ENCODE measurements at places on chromosomes 11 and 22.

- DNase-seq = no peak
These were observed 74.3 kb downstream of the RTL6 start for GRCh38 chr22:44423556-44424358.

GRCh38 chr11:122843281-122844141 lies 5.2 kb downstream of the CRTAM start:
- no peak for DNase-seq

- peak; percentile 7 for DNase-seq
These were observed 88.6 kb upstream of the RCN1 start for GRCh38 chr11:32002311-32002710.

GRCh38 chr22:40033586-40034380 lies 39.0 kb downstream of the FAM83F start:
- no peak for DNase-seq

- DNase-seq = no peak
These were observed 3.2 kb upstream of the AP1B1 start for GRCh38 chr22:29391546-29391945.

GRCh38 chr22:19691721-19692341 lies 22.5 kb upstream of the SEPTIN5 start:
- no peak for DNase-seq

GRCh38 chr11:31433851-31434250 lies 64.2 kb downstream of the DNAJC24 start:
- no peak for DNase-seq

GRCh38 chr11:16883174-16883573 lies 131.0 kb downstream of the PLEKHA7 start:
- no peak for DNase-seq

DNA sequence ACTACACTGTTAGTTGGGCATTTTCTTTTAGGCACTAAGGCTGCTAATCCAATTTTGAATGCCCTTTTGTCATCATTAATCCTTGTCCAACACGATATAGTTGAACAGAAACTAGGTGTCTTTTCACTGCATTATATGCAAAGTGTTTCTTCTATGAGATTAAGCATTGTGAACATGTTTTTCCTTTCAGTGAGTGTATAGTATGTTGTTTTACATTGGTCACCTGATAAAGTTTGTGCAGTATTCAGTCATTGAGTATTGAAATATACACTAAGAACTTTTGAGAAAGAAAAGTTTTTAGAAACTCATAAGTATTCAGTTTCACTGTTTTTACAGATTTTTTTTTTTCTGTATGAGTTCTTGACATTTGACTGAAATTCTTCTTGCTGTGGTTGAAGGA lies 59.0 kb downstream of the ZC3H12C start:
- DNase-seq = no peak

DNA sequence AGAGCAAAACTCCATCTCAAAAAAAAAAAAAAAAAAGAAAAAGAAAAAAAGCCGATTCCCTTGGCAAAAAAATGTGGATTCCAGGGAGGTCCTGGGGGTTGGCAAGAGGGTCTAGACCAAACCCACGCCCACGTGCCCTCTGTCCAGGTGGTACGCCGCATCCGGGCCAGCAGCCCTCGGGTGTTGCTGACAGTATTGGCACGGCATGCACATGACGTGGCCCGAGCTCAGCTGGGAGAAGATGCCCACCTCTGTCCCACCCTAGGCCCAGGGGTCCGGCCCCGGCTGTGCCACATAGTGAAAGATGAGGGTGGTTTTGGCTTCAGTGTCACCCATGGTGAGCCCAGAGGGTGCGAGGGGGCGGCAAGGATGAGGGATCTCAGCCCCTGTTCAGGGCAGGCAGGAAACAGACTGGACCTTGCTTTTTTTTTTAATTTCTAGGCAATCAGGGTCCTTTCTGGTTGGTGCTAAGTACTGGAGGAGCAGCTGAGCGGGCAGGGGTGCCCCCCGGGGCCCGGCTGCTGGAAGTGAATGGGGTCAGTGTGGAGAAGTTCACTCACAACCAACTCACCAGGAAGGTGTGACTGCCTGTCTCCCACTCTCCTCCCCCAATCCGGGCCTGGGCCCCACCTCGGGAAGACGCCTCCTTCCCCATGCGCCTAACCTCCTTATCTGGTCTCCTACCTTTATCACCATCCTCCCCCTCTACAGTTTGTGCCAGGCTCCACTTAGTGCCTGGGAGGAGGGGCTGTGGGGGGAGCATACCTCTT lies 2.0 kb downstream of the NHERF4 start:
- no peak for DNase-seq

GRCh38 chr22:19748139-19748538 lies 12.4 kb upstream of the TBX1 start:
- no peak for DNase-seq

- no peak for DNase-seq
These were observed 34.1 kb upstream of the APOL5 start for GRCh38 chr22:35683560-35683959.

DNA sequence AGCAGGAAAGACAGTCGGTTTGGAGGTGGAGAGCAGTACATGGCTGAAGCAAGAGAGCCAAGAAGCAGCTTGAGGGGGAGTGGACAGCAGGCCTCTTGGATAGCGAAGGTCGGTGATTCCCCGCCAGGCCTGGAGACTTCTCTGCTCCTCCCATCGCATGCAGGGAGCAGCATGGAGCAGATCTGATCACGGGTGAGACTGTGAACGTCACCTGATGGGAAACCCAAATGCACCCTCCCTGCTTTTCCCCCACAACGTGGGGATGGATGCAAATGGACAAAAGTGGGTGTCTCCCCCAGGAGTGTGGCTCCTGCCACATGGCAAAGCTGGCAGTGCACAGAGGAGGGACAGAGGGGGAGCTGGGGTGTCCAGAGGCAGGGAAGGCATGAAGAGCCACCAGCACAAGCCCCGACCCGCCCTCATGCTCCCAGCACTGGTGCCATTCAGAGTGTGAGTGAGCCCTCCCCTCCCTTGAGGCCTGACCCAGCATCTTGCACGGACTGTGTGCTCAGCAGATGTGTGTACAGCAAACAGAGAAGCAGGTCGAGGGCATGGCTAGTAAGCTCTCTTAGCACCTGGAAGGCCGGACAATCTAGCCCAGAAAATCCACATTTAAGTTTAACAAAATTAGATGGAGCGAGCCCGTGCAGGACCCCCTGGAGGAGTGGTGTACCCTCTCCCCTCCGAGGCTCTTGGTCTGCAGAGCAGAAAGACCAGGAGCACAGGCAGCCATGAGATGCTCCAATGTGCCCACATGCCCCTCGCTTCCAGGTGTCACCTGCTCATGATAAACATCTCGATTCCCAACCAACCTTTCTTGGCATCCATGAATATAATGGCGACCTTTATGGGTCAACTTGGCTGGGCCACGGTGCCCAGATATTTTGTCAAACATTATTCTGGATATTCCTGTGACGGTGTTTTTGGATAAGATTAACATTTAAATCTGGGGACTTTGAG lies 661.7 kb downstream of the TBC1D22A start:
- no peak for DNase-seq

DNA sequence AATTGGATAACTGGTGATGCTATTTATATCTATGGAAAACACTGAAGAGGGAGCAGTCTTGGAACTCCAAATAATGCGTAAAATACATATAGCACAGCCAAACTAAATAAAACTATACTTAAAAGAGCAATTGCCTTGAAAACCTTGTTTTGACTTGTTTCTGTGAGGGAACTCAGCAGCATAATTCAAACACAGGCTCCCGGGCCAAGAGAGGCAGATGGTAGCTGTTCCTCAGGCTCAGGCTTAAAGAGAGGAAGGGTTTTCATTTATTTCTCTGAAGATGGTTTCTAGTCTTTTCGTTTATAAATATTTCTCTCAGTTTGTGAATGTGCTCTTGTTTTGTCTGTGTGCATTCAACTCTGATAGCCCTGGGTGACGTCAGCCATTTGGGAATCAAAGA lies 82.4 kb downstream of the FANCF start:
- no peak for DNase-seq

DNA sequence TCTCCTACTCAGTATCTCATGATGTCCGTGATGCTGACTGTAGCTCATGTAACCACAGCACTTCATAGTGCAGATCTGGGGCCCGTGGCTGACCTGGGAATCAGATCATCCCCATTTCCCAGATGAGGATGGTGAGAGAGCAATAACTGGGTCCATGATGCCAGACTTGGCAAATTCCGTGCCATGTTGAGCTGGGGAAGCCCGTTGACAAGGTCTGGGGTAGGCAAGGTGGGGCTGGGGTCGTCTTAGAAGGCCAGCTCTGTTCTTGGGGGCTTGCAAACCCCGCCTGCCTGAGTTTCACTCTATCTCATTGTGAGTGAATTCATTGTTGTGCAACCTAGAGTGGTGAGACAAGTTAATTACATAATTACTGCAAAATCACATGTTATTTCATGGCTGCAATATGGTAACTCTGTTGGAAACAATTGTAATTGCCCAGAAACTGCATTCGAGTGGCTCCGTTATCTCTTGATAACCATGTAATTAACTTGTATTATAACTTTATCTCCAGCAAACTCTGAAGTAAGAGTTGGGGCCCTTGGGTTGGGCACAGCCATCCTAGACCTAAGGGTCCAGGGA lies 41.7 kb downstream of the LMO1 start:
- no peak for DNase-seq

DNA sequence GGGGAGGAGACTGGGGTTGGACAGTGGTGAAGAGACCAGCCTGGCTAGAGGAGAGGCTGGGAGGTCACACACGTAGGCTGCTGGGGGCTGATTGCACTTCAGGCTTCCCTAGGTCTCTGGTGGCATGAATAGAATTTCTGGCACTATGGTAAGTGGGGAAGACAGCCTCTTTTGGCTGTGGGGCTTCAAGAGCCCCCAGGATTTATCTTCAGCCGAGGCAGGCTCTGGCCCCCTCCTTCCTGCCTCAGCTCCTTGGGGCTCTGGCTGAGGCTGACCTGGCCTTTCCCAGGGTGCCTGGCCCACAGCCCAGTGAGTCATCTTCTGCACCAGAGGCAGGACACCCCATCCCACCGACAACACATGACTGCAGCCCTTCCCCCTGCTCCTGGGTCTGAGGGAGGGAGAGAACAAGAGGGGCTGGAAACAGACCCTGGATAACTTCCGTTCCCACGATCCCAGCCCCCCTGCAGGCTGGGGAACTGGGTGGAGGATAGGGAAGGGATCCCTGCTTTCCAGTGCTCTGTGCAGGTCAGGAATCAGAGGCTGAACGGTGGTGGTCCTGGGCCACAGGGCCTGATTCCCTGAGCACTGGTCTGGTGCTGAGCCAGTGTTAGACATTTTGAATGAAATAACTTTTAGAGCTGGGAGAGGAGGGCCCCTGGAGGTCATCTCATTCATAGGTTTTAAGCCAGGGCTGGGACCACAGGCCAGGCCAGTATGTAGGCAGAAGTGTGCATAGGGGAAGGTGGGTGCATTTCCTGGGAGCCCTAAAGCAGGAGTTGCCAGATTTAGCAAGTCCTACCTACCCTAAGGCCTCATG lies 26.5 kb downstream of the ARHGEF17 start:
- no peak for DNase-seq

DNA sequence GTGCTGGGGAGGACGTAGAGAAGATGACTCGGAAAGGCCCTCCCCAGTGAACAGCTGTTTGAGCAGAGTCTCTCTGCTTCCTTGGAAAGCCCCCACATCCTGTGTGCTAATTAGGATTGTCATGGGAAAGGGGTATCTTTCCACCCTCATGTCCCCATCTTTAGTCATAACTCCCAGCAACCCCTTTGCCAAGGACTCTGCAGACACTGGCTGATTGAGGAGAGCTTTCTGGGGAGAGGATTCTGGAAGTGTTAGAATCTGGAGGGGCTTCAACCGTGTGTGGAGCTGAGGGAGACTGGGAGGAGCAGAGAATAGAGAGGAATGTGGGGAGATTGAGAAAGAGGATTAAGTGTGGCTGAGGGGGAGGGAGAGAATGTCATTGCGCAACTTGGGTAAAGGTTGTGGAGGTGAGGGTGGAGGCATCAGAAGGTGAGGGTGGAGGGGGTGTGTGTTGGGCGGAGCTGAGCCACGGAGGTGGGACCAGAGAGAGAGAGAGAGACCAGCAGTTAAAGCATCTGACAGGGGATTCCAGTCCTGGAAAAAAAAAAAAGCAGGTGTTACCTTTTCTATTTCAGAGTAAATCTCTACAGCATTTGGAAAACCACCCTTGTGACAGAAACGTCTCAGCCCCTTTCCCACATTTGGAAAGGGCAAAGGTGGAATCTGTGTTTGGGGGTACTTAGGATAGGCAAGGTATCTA lies 2.2 kb downstream of the DTX4 start:
- no peak for DNase-seq

DNA sequence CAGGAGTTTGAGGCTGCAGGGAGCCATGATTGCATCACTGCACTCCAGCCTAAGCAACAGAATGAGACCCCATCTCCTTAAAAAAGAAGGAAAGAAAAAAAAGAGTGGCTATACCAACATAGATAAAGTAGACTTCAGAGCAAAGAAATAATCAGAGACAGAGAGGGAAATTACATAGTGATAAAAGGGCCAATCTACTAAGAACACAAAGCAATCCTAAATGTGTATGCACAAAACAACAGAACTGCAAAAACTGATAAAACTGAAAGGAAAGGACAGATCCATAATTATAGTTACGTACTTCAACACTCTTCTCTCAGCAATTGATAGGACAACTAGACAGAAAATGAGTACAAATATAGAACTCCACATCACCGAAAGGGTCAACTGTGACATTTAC lies 17.8 kb upstream of the OR2AT4 start:
- no peak for DNase-seq

- DNase-seq = no peak
These were observed 35.3 kb downstream of the MAP6 start for GRCh38 chr11:75633409-75634066.

- DNase-seq = no peak
These were observed 27.3 kb upstream of the TMEM41B start for GRCh38 chr11:9341638-9342178.

- DNase-seq = no peak
These were observed 17.7 kb upstream of the CDON start for GRCh38 chr11:126080161-126080941.

GRCh38 chr22:42985531-42985905 lies 29.4 kb downstream of the PACSIN2 start:
- no peak for DNase-seq
